Stimulated activated naive B cell treated with anti-CD40 and anti-IgM and Interleukin-4, amounts not matched to agents 10 μg/mL and 1 μg/mL and 100 μg/mL, for 72 hours (primary cell): ENCODE measurements at places on chromosomes 7 and 10.

DNA sequence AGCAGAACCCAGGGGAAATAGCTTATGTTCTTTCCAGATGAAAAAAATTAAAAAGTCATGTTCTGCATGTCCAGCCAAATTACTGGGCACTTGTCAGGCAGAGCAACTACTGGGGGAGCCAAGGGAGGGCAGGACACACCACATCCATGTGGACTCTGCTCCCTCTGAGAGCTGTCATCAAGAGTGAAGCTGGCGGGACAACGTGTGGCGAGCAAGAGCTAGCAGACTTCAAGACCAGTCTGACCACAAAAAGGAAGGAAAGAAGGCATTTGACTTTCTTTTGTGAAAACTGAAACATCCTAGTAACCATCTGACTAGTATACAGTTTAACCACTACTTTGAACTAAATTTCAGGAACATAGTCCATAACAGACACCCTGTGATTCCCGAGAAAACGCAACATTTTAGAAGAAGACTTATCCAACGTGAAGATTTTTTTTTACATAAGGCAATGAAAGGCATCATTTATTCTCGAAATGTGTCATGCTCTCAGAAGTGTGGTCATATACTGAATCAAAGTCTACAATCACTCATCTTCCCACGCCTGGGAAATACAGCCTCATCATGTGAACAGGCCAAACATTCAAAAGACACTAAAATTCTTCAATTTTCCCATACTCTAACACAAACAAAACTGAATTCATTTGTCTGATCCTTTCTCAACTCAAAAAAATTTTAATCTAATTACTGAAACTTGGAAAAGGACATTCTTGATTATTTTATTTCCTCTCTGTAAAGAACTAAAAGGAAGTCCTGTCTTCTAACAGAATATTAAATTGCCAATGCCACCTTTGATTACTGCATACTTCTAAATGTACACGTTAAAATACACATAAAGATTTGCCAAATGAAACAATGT, 15.5 kb downstream of the CYTH3 start:
- DNase-seq, result peak; percentile 29

DNA sequence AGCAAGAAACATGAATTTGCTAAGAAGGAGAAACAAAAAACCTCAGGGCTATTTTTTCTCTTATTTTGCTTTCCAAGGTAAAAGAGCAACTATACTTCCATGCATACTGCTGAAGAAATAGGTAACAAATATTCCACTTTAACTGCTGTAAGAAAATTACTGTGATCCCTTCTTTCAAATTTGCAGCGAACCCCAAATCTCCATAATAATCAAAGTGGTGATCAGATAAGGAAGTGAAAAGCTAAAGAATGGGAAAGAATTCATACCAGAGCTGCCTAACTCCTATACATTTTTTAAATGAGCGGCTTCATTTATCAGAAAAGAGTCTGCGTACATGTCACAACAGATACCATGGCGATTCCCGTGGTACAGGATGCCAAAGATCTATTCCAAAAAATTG, 7.2 kb downstream of the SGCE start:
- DNase-seq, result no peak

- no peak for DNase-seq
Observed at GRCh38 chr10:76544789-76545188, 1092.8 kb downstream of the KCNMA1 start.

GRCh38 chr10:44973323-44974081, 5.1 kb downstream of the DEPP1 start:
- no peak for DNase-seq

- DNase-seq, result no peak
Observed at GRCh38 chr10:124605001-124605370, 139.2 kb downstream of the FAM53B start.

DNA sequence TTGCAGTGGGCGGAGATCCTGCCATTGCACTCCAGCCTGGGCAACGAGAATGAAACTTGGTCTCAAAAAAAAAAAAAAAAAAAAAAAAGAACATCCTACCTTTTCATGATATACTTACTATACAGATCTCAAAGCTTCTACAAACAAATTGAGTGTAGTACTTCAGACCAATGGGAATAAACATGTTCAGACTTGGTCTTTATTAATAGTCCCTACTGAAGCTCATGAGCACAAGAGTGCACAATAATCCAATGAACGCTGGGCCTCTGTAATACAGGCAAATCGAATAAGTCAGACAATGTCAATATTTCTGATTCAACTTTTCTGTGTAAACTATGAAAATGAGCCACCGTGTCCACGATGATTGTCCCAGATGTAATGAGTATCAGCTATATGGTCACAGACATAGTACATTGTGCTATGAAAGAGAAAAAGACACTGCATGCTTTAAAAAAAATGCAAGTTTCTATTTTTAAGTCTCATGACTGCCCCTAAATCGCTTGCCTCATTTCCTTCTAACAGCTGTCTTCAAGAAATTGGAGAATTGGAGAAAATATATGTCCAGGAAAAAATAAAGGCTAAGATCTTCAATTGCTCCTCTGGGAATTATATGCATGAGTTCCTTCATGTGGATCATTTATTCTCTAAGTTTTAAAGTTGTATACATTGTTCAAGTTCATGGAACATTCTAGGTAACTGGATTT, 64.0 kb upstream of the CTTNBP2 start:
- no peak for DNase-seq

GRCh38 chr7:50695026-50695425, 87.7 kb downstream of the GRB10 start:
- DNase-seq, result no peak

DNA sequence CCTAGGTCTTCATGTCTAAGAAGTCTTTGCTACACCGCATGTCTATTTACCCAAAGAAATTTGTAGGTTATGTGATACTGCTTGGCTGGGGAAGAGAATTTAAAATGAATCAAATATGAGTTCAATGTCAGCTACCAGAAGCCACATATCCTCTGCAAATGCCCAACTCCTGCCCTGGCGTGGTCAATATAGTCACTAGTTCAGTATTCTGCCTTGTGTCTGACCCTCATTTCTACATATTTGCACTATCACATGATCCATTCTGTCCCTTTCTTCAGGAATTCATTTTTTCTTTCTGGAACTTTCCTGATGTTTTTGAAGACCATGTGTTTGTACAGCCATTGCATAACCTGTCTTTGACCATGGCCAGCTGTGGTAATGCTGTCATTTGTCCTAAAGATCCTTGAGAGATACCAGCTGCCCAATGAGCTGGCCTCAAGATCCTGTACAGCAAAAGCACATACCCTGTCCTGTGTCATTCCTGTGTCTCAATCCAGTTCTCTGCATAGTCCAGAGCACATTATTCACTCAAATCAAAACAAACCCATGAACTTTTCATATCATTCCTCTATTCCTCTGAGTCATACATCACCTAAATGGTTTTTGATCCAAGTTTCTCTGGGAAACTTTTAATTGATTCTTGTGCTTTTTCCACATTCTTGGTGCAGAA, 524.5 kb downstream of the PARD3 start:
- no peak for DNase-seq
